ENCODE measurements at places on chromosomes 4 and X. TPM values are rescaled to one million over a fixed set of nuclear protein-coding genes. Genes with fewer than 3 reads are reported as not detected.

The RTL5 gene
- polyA plus RNA-seq = 38.0 TPM

The SLC26A1 gene
- polyA plus RNA-seq = not detected

The CSTF2 gene
- polyA plus RNA-seq = 19.8 TPM

The LGI2 gene
- polyA plus RNA-seq = 1.6 TPM

The MAOB gene
- polyA plus RNA-seq = 36.4 TPM

The TCEAL6 gene
- 66.4 TPM for polyA plus RNA-seq

The ADH7 gene
- polyA plus RNA-seq = not detected

The TMPRSS11F gene
- polyA plus RNA-seq = not detected

The RAB33A gene
- 31.0 TPM for polyA plus RNA-seq

The RASSF6 gene
- polyA plus RNA-seq = 18.4 TPM

The KCTD8 gene
- 3.5 TPM for polyA plus RNA-seq

The GPR173 gene
- 26.3 TPM for polyA plus RNA-seq

The TMEM47 gene
- 4.6 TPM for polyA plus RNA-seq

The SAGE1 gene
- not detected for polyA plus RNA-seq

The AKAP4 gene
- polyA plus RNA-seq = not detected

The GABRG1 gene
- 1.8 TPM for polyA plus RNA-seq

The SLC10A4 gene
- polyA plus RNA-seq = 14.5 TPM

The ADH1A gene
- not detected for polyA plus RNA-seq

The EGF gene
- polyA plus RNA-seq = 0.07 TPM

The RIPPLY1 gene
- not detected for polyA plus RNA-seq

Data from brain (organoid and tissue), 16 donors.